ENCODE measurements at places on chromosomes 13 and 19.

GRCh38 chr13:39603424-39603947, 493 bp upstream of the LHFPL6 start:
- peak; percentile 62 for DNase-seq

DNA sequence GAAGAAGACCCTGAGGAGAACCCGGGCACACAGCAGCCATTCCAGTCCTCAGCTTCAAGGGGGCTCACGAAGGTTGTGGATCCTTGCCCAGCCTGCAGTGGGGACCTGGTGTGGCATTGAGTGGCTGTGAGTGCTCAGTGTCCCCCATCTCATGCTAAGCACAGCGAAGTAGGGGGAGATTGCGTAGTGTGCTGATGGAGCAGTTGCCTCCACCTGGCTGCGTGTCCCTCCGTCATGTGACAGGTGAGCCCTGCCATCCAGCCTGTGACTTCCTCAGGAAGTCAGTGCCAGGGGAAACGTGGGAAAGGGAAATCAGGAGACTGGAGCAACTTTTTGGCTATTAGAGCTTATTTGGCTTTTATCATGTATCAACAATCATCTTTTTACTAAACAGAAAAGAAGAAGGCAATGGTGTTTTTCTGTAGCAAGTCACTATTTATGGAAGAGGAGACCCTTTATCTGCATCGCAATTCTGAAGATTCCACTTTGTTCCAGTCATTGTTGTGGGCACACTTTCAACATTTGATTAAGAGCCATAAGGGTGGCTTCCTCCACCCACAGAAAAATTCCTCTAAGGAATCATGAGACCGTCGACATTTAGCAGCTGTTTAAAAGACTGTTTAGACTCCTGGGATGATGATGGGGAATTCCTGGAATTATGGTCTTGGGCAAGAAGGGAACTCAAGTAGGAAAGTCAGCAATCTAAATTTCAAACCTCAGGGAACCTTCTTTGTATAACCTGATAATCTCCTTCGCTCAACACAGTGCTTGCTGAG, 126.8 kb upstream of the SPATA13 start:
- no peak for DNase-seq

DNA sequence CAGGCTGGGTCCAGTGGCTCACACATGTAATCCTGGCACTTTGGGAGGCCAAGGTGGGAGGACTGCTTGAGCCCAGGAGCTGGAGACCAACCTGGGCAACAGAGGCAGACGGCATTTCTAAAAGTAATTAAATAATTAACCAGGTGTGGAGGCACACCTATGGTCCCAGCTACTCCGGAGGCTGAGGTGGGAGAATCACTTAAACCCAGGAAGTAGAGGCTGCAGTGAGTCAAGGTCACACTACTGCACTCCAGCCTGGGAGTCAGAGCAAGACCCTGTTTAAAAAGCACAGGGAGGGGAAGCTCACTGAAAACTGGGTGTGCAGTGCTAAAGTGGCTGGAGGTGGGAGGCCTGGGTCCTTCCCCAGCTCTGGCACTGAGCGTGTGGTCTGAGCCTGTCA, 9.7 kb downstream of the LATS2 start:
- DNase-seq, result no peak

GRCh38 chr13:99985241-99985874, 3.8 kb downstream of the ZIC2 start:
- DNase-seq, result peak; percentile 78

DNA sequence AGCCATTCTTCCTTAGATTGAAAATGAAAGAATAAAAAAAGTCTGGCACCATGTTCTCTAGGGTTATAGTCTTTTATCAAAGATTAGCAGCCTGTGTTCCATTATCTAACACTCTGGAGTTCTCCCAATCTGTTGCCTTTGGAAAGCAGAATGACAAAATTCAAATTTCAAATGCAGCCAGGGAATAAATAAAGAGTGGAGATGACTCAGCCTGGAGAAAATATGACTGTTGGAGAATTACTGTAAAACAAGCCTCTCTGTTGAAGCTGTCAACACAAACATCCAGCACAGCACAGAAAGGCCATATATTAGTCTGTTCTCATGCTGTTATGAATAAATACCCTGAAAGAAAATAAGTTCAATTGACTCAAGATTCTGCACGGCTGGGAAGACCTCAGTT, 650.5 kb upstream of the SLC10A2 start:
- DNase-seq, result no peak

- DNase-seq, result no peak
These were observed 59.0 kb upstream of the MCF2L start for GRCh38 chr13:112910016-112910415.

DNA sequence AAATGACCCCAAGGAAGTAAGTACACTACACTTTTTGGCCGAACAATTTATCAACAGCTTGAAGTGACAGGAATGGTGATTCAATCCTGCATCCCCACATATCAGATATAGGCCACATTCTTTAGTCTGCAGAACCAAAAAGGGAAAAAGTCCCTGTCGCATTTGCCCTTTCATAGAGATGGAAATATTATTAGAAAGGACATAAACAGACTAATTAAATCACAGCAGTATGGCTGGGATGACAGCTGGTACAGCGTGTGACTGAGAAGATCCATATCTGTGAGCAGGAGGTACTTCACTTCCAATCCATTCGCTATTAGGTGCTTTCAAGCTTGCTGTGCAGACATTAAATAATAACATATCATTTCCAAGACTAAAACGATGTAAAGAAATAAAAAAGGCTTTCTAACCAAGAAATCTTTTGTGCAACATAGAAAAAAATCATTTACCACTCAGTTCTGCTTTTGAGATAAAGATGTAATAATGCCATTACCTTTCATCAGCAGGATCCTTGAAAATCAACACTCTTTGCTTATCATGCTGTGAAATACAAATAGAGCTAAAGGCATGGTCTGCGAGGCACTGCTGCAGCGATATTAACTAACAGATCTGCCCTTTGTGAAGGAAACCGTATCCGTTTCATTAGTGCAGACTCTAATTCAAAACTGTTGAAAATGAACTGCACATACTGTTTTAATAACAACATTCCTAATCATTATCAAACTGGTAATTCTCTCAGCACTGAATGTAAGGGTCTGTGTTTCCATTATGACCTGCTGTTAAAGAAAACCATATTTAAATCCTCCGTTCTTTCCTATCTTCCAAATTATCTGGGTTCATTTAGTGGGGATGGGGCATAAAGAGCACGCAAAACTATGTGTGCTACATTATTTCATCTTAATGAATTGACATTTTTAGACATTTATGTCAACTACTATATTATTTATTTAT, 245.6 kb downstream of the DACH1 start:
- no peak for DNase-seq

- peak; percentile 77 for DNase-seq
These were observed 75.2 kb upstream of the UBL3 start for GRCh38 chr13:29925457-29926097.

All from NB4 (cell line).